ENCODE measurements at places on chromosomes 2 and 18.

- DNase-seq: no peak
These were observed 6.4 kb upstream of the IL1RL1 start for GRCh38 chr2:102304711-102305611.

GRCh38 chr2:205684871-205685313, 2.6 kb downstream of the NRP2 start:
- no peak for DNase-seq

DNA sequence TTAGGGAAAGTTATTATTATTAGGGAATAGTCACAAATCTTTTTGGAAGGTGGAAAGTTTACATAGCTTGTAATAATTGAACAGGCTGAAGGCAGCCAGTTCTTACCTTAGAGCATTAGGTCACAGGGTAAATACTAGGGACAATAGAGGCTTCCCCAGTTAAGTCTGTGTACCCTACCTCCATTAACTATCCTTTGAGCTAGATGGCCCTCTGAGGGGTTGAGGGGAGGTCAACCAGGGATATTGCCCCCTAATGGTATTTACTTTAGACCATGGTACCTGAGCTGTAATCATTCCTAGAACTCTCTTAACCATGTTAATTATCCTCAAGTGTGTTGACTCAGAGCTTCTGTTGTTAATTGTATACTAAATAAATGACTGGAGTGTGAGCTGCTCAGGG, 120.5 kb upstream of the SCN7A start:
- DNase-seq: no peak

- DNase-seq: no peak
These were observed 303.6 kb downstream of the NDUFA10 start for GRCh38 chr2:239721531-239721930.

- peak; percentile 40 for DNase-seq
These were observed 441.5 kb upstream of the POU3F3 start for GRCh38 chr2:104412384-104412783.

- no peak for DNase-seq
These were observed 99.4 kb downstream of the FTCDNL1 start for GRCh38 chr2:199751492-199752120.

GRCh38 chr2:118320658-118321057, 232.4 kb downstream of the INSIG2 start:
- no peak for DNase-seq

GRCh38 chr2:85257970-85258605, 69.7 kb downstream of the TGOLN2 start:
- DNase-seq: peak; percentile 57

- peak; percentile 8 for DNase-seq
These were observed 207.7 kb downstream of the BCL2 start for GRCh38 chr18:63111671-63112402.
